CD4-positive, alpha-beta T cell treated with Interleukin-10 for 1 hour (primary cell): ENCODE measurements at places on chromosomes 2 and 18.

DNA sequence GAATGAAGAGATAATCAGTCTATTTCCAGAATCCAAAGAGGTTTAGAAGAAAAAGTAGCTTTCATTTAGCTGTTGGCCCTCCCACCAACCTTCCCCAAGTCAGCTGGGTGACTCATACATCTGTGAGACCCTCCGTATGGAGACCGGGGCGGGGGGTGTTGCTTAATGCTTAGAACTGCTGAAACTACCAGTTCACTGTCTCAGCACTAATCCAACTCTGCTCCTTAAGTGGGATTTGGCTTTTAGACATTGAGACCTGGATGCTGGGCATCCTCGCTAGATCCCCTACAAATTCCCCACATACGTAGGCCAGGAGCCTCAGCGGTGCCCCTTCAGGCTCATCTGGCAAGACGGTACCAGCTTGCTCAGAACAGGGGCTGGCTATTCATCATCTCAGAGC lies at the start of gene SAG:
Gene SAG, plus strand, starts transcription at position 252 of the 400 bp plus-strand sequence. CDS start 1,374 bp downstream, outside the sequence.
- DNase-seq: no peak

DNA sequence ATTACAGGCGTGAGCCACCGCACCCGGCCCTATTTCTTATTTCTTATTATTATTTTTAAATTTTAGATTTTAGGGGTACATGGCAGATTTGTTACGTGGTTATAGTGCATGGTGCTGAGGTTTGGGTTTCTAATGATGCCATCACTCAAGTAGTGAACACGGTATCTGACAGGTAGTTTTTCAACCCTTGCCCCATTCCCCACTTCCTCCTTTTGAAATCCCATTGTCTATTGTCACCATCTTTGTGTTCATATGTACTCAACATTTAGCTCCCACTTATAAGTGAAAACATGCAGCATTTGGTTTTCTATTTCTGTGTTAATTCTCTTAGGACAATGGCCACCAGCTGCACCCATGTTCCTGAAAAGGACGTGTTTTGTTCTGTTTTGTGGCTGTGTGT lies 39.5 kb downstream of the TGIF1 start:
- DNase-seq: no peak

- no peak for DNase-seq
Measured at GRCh38 chr2:70777450-70777849, 9.4 kb upstream of the ADD2 start.

GRCh38 chr2:136104977-136105376 lies 13.0 kb downstream of the CXCR4 start:
- no peak for DNase-seq

GRCh38 chr2:85579266-85579935 lies 2.0 kb downstream of the VAMP8 start:
- DNase-seq: no peak

DNA sequence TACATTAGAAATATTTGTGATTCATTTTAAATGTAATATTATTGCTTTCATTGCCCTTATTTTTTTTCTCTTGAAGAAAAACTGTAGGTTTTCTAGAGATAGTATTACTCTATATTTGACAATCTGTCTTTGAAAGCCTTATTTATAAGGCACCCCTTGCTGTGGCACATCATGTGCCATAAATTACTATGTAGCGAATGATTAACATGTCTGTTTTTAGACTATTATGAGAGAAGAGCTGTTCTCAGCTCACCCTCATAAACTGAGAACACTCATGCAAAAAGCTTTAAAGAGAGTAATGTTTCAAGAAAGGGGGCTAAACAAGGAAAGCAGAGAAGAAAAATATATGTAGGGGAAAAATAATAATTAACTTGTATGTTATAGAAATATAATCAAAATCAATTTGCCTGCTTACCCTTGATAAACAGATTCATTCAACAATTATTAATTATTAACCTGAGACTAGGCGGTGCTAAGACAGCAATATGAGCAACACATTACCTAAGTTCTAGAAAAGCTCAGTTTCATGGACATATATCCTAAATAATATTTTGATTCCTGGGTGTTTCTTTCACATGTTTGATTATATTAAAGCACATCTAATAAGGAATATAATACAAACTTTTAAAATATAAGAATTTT lies 69.0 kb downstream of the RAB3GAP1 start:
- no peak for DNase-seq

DNA sequence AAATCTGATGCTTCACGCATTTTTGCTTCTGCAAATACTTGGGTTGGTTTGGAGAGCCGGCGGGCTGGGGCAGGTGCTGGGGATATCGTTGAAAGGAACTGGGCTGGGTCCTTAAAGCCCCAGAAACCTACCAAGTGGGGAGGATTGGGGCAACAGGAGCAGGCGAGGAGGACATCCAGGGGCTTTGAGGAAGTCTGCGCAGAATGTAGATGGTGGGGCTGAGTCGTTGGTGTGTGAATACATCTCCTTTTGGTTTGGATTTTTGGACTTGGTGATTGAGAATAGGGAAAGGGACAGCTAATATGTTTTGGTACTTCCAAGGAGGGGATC lies 1.1 kb downstream of the DCC start:
- DNase-seq: no peak
